Activated CD4-positive, alpha-beta T cell treated with anti-CD3 and anti-CD28 coated beads, Interleukin-2, amount 50 U/mL, for 48 hours (primary cell): ENCODE measurements at places on chromosomes 13 and 19.
A peak's percentile ranks its signal among the peaks of the same experiment; 100 is the strongest.

DNA sequence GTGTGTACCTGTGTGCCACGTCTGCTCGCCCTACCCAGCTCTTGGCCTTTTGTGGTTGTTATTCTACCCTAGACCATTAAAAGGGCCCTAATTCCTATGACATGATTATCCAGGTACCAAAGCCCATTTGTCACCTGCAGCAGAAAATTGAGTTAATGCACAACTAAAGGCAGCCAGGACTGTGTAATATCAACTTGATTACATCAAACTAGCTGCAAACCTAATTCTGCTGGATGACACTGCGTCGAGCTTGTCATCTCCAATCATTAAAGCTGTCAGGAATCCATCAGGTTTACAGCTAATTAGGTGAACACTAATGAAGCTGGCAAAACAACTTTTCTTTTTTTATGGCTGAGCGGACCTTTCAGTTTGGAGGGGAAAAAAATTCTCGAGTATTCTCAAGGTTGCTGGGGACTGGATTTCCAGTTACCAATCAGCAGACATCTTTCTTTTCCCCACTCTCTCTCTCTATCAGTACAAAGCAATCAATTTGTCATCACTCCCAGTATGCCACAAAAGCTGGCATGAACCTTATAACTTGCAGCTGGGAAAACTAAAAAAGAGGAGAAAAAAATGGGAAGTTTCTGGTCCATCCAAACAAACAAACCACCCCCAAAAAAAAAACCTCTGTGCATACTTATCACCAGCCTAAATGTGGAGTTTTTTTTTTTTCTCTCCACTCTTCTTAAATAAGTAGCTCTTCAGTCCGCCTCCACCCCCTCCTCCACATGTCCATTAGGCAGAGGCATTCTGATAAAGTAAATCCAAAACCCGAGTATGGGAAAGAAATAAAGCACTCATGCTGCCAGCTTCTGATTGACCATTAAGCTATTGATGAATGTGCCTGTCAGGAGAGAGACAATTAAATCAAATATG lies 2.8 kb downstream of the TSHZ3 start:
- DNase-seq = no peak

DNA sequence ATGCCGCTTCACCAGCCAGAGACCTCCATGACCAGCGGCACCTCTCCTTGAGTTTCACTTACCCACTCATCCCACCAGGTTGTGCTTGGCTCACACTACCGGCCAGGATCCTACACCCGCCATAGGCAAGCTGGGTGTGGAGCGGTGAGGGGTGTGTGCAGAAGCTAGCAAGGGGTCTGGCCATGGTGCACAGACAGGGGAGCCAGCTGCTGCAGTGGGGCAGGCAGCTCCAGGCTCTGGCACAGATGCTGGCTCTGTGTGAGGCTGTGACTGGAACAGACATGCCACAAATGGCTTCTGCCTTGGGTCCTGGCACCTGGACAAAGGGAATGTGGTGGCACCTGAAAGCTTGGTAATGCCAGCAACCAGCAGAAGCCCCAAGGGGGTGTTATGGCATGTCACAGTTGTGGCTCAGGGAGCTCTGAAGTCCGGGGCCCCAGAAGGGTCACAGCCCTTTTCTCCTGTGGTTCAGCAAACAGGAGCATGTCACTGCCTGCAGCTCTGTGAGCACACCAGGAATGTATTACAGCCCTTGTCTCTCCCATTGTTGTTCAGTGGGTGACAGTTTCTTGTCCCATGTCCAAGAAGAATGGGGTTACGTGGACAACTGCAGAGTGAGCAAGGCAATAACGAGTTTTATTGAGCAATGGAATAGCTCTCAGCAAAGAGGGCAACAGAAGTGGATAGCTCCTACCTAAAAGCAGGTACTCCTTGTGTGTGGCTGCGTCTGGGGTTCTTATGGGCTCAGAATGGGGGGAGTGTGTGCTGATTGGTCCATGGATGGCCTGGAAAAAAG lies 2791.0 kb upstream of the PCDH20 start:
- no peak for DNase-seq

GRCh38 chr13:45226024-45226423 lies 25.2 kb upstream of the KCTD4 start:
- DNase-seq = no peak

DNA sequence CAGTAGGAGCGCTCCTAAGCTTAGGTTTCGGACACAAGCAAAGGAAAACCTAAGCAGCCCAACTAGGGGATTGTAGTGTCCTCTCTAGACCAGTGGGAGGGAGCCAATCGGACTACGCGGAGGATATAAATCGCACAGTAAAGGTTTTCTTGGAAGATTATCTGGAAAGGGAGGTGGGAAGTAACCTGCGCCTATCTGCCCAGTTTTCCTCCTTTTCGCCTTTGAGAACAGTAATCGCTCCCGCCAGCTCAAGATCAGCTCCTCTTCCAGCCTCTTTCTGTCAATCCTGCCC lies 456 bp upstream of the RAB4B start:
- DNase-seq = no peak

GRCh38 chr19:29978080-29978479 lies 36.0 kb downstream of the URI1 start:
- DNase-seq = no peak

- no peak for DNase-seq
These were observed 28.5 kb upstream of the PSPC1 start for GRCh38 chr13:19810996-19811881.

GRCh38 chr13:42486711-42487198 lies 87.2 kb upstream of the TNFSF11 start:
- no peak for DNase-seq

DNA sequence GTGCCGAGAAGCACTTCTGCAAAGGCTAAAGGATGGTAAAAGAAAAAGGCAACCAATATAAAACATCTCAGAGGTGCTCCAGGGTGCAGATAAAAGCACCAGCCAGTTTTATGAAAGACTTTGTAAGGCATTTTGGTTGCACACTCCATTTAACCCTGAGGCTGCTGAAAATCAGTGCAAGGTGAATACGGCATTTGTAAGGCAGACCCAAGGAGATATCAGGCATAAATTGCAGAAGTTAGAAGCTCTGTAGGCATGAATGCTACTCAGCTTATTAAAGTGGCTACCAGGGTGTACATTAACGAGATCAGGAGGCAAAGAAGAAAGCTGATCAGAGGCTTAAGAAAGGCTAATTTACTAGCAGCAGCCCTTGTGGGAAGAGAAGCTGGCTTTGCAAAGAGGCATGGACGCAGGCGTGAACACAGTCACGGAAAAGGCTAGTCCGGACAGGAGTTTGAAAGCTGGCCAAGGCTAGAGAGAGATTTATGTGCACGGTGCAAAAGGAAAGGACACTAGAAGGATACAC lies 99.6 kb downstream of the ZNF429 start:
- DNase-seq = no peak

GRCh38 chr19:4581666-4582553 lies 22.4 kb upstream of the SEMA6B start:
- DNase-seq = no peak

- DNase-seq = peak; percentile 74
These were observed 112.1 kb downstream of the ZIC5 start for GRCh38 chr13:99859178-99860177.

- no peak for DNase-seq
These were observed 31.9 kb downstream of the PTPRS start for GRCh38 chr19:5308451-5309437.

GRCh38 chr13:53136554-53137215 lies 108.1 kb downstream of the OLFM4 start:
- no peak for DNase-seq

DNA sequence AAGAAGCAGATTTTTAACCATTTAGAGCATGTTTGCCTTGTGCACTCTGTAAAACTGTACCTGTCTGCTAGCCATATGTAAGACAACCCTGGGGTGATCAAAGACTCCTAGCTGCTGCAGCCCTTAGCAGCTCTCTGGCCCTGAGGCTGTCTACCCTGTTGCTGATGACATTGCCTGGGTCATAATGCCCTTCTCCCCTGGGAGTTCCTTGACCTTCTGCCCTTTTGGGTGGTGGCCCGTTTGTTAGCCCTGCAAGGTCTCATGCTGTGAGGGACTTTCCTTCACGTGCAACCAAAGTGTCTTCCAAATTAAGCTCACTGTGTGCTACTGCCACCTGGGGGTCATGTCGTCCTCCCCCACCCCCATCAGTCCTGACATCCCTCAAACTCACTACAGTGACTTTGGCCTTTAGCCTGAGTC lies 7.4 kb downstream of the GPC6 start:
- no peak for DNase-seq

- no peak for DNase-seq
These were observed 5.6 kb downstream of the RASL11A start for GRCh38 chr13:27276188-27276587.

GRCh38 chr13:58343076-58343475 lies 711.5 kb downstream of the PCDH17 start:
- no peak for DNase-seq

DNA sequence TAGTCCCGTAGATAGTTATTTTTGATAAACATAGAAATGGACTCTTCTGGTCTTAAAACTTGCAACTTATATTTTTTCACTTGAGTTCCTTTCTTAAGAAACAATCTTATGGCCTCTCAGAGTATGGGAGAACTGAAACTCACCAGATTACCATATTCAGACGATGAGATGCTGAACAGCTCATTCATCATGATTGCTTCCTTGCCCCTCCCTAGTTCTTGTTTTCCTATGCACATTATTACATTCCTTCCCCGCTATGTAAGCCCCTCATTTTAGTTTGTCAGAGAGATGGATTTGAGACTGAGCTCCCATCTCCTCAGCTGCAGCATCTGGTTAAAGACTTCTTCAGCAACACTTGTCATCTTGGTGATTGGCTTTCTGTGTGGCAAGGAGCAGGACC lies 158.5 kb downstream of the SLITRK6 start:
- DNase-seq = no peak

DNA sequence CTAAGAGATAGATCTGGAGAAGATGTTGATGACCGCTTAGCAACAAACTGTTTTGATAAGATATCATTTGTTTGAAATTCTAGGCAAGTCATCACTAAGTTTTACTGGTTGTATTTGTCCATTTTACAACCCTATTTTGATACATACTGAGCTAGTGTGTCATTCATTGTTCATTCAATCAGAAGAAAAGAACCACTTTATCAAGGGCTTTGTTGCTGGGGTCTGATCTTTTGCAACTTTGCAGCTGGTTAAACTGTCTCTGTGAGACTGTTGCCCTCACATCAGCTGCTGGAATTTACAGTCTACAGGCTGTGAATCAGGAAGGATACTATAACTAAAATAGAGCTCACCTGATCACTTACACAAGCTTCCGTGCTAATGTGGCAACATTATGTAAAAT lies 290.5 kb downstream of the RFC3 start:
- DNase-seq = no peak

DNA sequence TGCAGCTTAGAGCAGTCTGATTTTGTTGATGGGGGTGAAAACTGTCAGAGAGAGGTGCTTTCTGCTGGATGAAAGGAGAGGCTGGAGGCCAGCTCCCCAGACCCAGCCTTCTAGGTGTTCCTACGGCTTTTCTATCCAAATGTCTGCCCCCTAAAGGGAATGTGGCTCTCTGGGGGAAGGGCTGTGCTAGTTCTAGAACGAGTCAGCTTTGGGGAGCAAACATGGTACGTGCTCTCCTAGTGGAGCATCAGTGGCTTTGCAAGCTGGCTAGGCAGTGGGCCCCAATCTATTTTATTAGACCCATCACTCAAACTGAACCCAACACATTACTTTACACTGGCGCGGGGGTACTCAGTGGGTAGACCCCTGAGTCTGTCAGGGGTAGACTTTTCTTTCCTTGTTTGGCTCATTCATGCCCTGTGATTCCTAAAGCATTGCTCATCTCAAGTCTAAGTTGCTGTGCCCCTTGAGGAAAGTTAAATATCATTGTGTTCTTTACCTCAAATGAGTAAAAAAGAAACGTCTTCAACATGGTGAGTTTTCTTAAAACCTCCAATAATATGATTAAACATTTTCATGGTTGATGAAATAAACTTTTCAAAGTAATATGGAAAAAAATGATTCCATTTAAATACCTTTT lies 254.9 kb downstream of the DLEU7 start:
- no peak for DNase-seq
